ENCODE measurements at places on chromosomes 5 and 9. TPM values are rescaled to one million over a fixed set of nuclear protein-coding genes. Genes with fewer than 3 reads are reported as not detected.

DNA sequence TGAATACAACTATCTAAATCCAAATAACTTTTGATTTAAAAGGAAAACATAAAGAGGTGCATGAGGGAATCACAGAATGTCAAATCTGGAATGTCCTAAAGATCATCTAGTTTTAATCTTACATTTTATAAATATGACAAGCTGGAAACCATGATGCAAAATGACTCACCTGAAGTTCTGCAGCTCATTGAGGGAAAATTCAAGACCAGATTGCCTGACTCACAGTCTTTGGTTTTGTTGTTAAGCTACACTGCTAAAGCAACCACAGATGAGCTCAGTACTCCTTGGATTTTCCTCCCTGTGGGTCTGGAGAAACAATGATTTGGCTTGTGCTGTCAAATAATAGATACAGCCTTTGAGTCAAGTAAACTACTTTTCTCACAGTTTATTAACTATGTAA is 19.1 kb upstream of the EDIL3 start:
- no peaks in the 10 kb centered on the region for H3K4me1 ChIP-seq
- no peak overlapping the region for H3K4me3 ChIP-seq

DNA sequence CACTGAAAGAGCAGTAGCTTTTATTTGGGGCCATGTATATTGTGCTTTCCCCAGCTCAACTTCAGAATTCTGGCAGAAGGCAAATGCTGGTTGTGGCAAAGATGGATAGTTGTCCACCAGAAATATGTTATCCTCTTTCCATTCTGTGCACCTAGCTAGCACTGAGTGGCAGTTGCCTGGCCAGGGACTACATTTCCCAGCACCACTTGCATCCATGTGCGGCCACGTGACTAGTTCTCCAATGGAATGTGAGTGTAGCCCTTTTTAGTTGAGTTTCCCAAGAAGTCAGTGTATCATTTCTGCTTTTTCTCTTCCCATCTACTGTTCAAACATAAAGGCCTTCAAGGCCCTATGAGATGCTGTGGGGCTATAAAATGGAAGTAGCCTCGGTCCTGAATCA is 354.0 kb upstream of the CLINT1 start:
- H3K4me3 ChIP-seq: no peak overlapping the region
- DNase-seq: no peak
- H3K27ac ChIP-seq: no peak overlapping the region
- H3K4me1 ChIP-seq: peaks cover 8% of the 10 kb centered on the region
- no peaks in the 10 kb centered on the region for H3K27me3 ChIP-seq

- H3K4me1 ChIP-seq: no peaks in the 10 kb centered on the region
- H3K27me3 ChIP-seq: no peaks in the 10 kb centered on the region
- H3K27ac ChIP-seq: no peak overlapping the region
- H3K36me3 ChIP-seq: no peaks in the 10 kb centered on the region
- no peak for DNase-seq
- no peak overlapping the region for H3K4me3 ChIP-seq
These were observed 127.4 kb downstream of the HCN1 start for GRCh38 chr5:45568813-45569212.

GRCh38 chr9:122777935-122778627 is 10.7 kb upstream of the OR5C1 start:
- H3K36me3 ChIP-seq: no peaks in the 10 kb centered on the region
- H3K4me1 ChIP-seq: no peaks in the 10 kb centered on the region
- DNase-seq: no peak
- no peaks in the 10 kb centered on the region for H3K27me3 ChIP-seq
- no peak overlapping the region for H3K27ac ChIP-seq
- no peak overlapping the region for H3K4me3 ChIP-seq

- DNase-seq: no peak
- H3K27ac ChIP-seq: no peak overlapping the region
- no peaks in the 10 kb centered on the region for H3K27me3 ChIP-seq
- H3K36me3 ChIP-seq: peaks cover 49% of the 10 kb centered on the region
These were observed 75.6 kb downstream of the USP20 start for GRCh38 chr9:129910628-129911567.

- no peaks in the 10 kb centered on the region for H3K36me3 ChIP-seq
- H3K4me1 ChIP-seq: no peaks in the 10 kb centered on the region
- no peak for DNase-seq
- no peak overlapping the region for H3K4me3 ChIP-seq
- H3K27me3 ChIP-seq: peaks cover 14% of the 10 kb centered on the region
These were observed 40.5 kb downstream of the NCS1 start for GRCh38 chr9:130212543-130213297.

- H3K4me1 ChIP-seq: no peaks in the 10 kb centered on the region
- H3K27ac ChIP-seq: no peak overlapping the region
- no peaks in the 10 kb centered on the region for H3K27me3 ChIP-seq
- no peak overlapping the region for H3K4me3 ChIP-seq
- H3K36me3 ChIP-seq: no peaks in the 10 kb centered on the region
- no peak for DNase-seq
These were observed 412.7 kb downstream of the PIK3R1 start for GRCh38 chr5:68628082-68628814.

- no peak for DNase-seq
- no peaks in the 10 kb centered on the region for H3K4me1 ChIP-seq
- H3K36me3 ChIP-seq: no peaks in the 10 kb centered on the region
- no peak overlapping the region for H3K4me3 ChIP-seq
These were observed 142.0 kb downstream of the NSG2 start for GRCh38 chr5:174187481-174187880.

GRCh38 chr5:164966611-164967010 is 1461.2 kb downstream of the MAT2B start:
- no peaks in the 10 kb centered on the region for H3K36me3 ChIP-seq
- no peak overlapping the region for H3K4me3 ChIP-seq
- H3K4me1 ChIP-seq: no peaks in the 10 kb centered on the region
- no peak overlapping the region for H3K27ac ChIP-seq
- H3K27me3 ChIP-seq: no peaks in the 10 kb centered on the region
- no peak for DNase-seq

- H3K4me3 ChIP-seq: no peak overlapping the region
- no peak overlapping the region for H3K27ac ChIP-seq
- no peaks in the 10 kb centered on the region for H3K27me3 ChIP-seq
- DNase-seq: no peak
- H3K36me3 ChIP-seq: no peaks in the 10 kb centered on the region
These were observed 396.5 kb downstream of the ZNF608 start for GRCh38 chr5:124349931-124350330.

DNA sequence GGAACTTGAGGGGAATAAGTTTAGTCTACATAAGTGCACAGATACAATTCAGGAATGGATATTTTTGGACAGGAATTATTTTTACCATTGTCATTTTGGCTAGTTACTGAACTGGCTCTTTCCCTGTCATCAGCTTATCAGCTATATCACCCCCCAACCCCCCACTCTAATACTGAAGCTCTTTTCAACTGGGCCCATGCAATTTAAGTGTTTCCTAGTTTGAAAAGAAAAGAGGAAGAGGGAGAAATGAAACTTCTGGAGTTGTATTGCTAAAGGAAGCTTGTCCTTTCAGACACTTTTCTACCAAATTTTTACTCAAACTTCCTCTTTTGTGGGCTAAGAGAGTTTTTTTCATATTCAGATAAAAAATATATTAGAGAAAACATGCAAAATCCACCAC is 18.5 kb upstream of the TIMD4 start:
- H3K27ac ChIP-seq: no peak overlapping the region
- DNase-seq: no peak
- peaks cover 17% of the 10 kb centered on the region for H3K27me3 ChIP-seq

GRCh38 chr9:138052635-138053320 is 175.2 kb downstream of the CACNA1B start:
- no peak overlapping the region for H3K27ac ChIP-seq
- peaks cover 55% of the 10 kb centered on the region for H3K27me3 ChIP-seq
- H3K4me3 ChIP-seq: no peak overlapping the region

- peaks cover 12% of the 10 kb centered on the region for H3K4me1 ChIP-seq
- no peaks in the 10 kb centered on the region for H3K36me3 ChIP-seq
- H3K4me3 ChIP-seq: no peak overlapping the region
- no peaks in the 10 kb centered on the region for H3K27me3 ChIP-seq
These were observed 48.6 kb upstream of the ZSWIM6 start for GRCh38 chr5:61283471-61283870.

- H3K4me1 ChIP-seq: peaks cover 21% of the 10 kb centered on the region
- DNase-seq: no peak
- no peaks in the 10 kb centered on the region for H3K27me3 ChIP-seq
- H3K27ac ChIP-seq: no peak overlapping the region
- H3K4me3 ChIP-seq: no peak overlapping the region
These were observed 47.7 kb downstream of the ATG10 start for GRCh38 chr5:82019342-82020138.

DNA sequence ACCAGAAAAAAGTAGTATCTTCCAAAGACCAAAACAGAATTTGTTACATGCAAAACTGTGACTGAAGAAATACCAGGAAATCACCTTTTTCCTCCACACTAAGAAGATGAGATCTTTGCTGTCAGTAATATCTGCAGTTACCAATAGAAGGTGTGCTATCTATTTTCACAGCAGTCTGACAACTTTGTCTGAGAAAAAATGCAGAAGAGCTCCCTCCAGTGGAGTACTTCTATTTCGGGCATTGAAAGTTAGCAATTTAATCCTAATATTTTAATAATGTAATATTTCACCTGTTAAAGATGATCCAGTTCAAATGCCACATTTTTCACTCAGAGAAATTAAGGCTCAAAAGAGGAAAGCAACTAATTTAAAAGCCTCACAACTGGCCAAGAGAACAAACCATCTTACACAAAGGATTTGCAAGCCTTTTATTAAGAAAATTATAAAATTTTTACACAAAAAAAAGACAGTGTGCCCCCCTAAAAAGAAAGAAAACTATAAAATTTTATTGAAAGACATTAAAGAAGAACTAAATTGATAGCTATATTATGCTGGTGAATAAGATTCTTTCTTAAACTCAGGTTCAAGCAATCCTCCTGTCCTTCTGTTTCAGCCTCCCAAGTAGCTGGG is 50.6 kb downstream of the DEPDC1B start:
- no peaks in the 10 kb centered on the region for H3K36me3 ChIP-seq
- H3K4me1 ChIP-seq: no peaks in the 10 kb centered on the region
- H3K4me3 ChIP-seq: no peak overlapping the region

DNA sequence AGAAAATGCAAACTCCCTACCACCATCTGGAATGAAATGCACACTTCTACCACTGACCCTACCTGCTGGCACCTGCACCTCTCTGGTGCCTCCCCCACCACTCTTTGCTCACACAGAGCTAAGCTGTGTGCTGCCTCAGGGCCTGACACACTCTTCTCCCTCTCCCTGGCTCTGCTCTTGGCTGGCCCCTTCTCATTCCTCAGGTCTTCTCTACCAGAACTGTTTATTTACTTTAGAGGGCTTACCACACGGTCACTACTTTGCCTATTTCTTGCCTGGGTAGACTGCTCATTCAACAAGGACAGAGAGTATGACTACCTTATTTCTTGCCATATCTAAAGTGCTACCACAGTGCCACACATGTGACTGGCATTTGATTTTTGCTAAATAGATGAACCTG is 3.3 kb downstream of the REEP5 start:
- peaks cover 24% of the 10 kb centered on the region for H3K36me3 ChIP-seq
- peak overlapping the region; percentile 7 for H3K4me3 ChIP-seq
- H3K27me3 ChIP-seq: no peaks in the 10 kb centered on the region
- DNase-seq: no peak

- no peaks in the 10 kb centered on the region for H3K36me3 ChIP-seq
- no peak for DNase-seq
- H3K27ac ChIP-seq: peak overlapping the region; percentile 93
These were observed 2.6 kb downstream of the SPARC start for GRCh38 chr5:151683986-151684588.

DNA sequence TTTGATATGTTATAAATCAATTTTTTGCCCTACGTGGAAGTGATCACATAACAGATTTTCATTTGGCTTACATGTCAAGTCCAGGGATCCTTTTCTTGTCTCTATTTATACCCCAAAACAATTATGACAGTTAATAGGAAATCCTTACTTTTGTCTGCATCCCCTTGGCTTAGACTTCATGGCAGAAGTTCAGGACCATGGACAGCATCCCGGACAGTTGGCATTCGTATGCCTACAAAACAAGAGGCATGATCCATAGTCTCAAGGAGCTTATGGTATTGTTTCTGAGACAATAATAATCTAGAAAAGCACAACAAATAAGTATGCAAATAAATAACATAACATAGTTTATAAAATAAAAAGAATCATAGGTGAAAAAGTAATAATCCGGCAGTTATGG is 214.3 kb upstream of the GRIA1 start:
- H3K36me3 ChIP-seq: no peaks in the 10 kb centered on the region
- no peaks in the 10 kb centered on the region for H3K27me3 ChIP-seq
- DNase-seq: no peak
- no peak overlapping the region for H3K4me3 ChIP-seq

DNA sequence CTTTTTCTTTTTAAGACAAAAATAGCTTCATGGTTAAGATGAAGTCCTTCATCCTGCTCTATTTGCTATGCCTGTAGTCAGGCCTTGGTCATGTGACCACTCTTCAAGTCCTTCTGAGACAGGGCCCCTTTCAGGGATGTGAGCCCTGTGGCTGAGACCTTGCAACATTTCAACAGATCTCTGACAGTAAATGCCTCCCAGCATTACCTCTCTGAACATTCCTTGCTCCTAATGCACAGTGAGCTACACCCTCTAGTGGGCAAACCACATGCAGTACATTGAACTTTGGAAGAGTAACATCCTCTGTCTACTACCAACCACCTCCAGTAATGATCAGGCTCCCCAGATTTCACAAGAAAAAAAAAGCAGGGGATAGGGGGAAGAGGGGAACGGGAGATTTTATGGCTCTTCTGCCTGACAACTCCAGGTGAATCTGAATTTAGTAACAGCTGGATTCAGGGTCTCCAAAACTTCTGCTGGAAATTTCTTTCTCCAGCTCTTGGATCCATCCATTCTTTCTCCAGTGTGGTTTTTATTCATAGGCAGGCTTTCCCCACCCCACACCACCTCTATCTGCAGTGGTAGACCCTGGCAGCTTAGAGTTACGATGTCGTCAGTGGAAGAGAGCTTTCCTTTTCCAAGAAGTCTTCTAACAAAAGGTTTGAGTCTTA is 8.9 kb upstream of the FBXO38 start:
- peaks cover 30% of the 10 kb centered on the region for H3K4me1 ChIP-seq
- H3K4me3 ChIP-seq: no peak overlapping the region
- H3K27ac ChIP-seq: no peak overlapping the region

GRCh38 chr9:84408416-84408815 is 67.9 kb upstream of the SLC28A3 start:
- H3K36me3 ChIP-seq: no peaks in the 10 kb centered on the region
- no peak overlapping the region for H3K27ac ChIP-seq
- DNase-seq: no peak
- H3K27me3 ChIP-seq: peaks cover 11% of the 10 kb centered on the region
- no peaks in the 10 kb centered on the region for H3K4me1 ChIP-seq

GRCh38 chr5:117701062-117701461 is 1126.4 kb upstream of the SEMA6A start:
- H3K27ac ChIP-seq: no peak overlapping the region
- DNase-seq: no peak
- H3K4me1 ChIP-seq: no peaks in the 10 kb centered on the region
- H3K27me3 ChIP-seq: no peaks in the 10 kb centered on the region
- no peaks in the 10 kb centered on the region for H3K36me3 ChIP-seq

ADRB2 gene
- 5.1 TPM for total RNA-seq

SLC25A2 gene
- not detected for total RNA-seq

PCDHB4 gene
- total RNA-seq: 0.80 TPM

GGTA1 gene
- total RNA-seq: 34.1 TPM

SHOC1 gene
- not detected for total RNA-seq

ANKRD33B gene
- total RNA-seq: 15.2 TPM

SEC61B gene
- total RNA-seq: 39.8 TPM

LYRM7 gene
- 33.0 TPM for total RNA-seq

WDR70 gene
- 18.7 TPM for total RNA-seq

ADAMTSL1 gene
- 1.7 TPM for total RNA-seq

LRRC26 gene
- total RNA-seq: not detected

TAF1L gene
- not detected for total RNA-seq

PDLIM7 gene
- 54.4 TPM for total RNA-seq

LYSMD3 gene
- 19.8 TPM for total RNA-seq

LAMC3 gene
- 0.66 TPM for total RNA-seq

ACOT12 gene
- not detected for total RNA-seq

PCDHGA12 gene
- total RNA-seq: 4.8 TPM

Data from left ventricle myocardium inferior (tissue), 1 donor.